Diencephalon (tissue), 1 donor: ENCODE measurements at places on chromosomes 4 and X. TPM values are rescaled to one million over a fixed set of nuclear protein-coding genes. Genes with fewer than 3 reads are reported as not detected.

Gene SLIT2
- total RNA-seq = 36.7 TPM

Gene HHIP
- total RNA-seq = 5.1 TPM

Gene AFAP1
- 52.1 TPM for total RNA-seq

Gene CENPVL3
- 10.4 TPM for total RNA-seq

Gene MAGEB2
- not detected for total RNA-seq

Gene CSAG2
- total RNA-seq = not detected

Gene PNMA6F
- total RNA-seq = 6.9 TPM

Gene FAM9B
- total RNA-seq = not detected

Gene CD40LG
- total RNA-seq = not detected

Gene MUC7
- not detected for total RNA-seq

Gene HS3ST1
- 7.4 TPM for total RNA-seq

Gene HSFX4
- total RNA-seq = not detected

Gene ATP1B4
- not detected for total RNA-seq

Gene RPS6KA6
- total RNA-seq = 27.2 TPM

Gene RTL9
- 1.6 TPM for total RNA-seq

Gene RGS12
- 70.4 TPM for total RNA-seq

Gene NUDT11
- total RNA-seq = 71.0 TPM

Gene MAGEA10
- total RNA-seq = not detected

Gene VCX
- not detected for total RNA-seq

Gene SMARCAD1
- 83.3 TPM for total RNA-seq

Gene GAGE12E
- total RNA-seq = not detected

Gene TLL1
- total RNA-seq = 4.6 TPM

Gene STATH
- total RNA-seq = not detected

Gene SLC38A5
- total RNA-seq = 36.7 TPM

Gene CCSER1
- 155 TPM for total RNA-seq

Gene MAGEA2
- total RNA-seq = not detected

Gene ARSJ
- 1.2 TPM for total RNA-seq

Gene BTK
- total RNA-seq = 2.1 TPM

Gene NPNT
- 31.6 TPM for total RNA-seq

Gene NFXL1
- total RNA-seq = 21.9 TPM

Gene NOX1
- not detected for total RNA-seq

Gene ZCCHC18
- total RNA-seq = 15.5 TPM

Gene AWAT2
- not detected for total RNA-seq

Gene LUZP4
- not detected for total RNA-seq

Gene GAGE1
- not detected for total RNA-seq

Gene SORCS2
- 20.3 TPM for total RNA-seq

Gene PRRG3
- 10.4 TPM for total RNA-seq

Gene NXF2B
- 0.23 TPM for total RNA-seq

Gene SEPSECS
- total RNA-seq = 14.5 TPM

Gene ADAM29
- total RNA-seq = 1.4 TPM

Gene FRMD7
- total RNA-seq = 0.46 TPM

Gene TDO2
- 0.92 TPM for total RNA-seq

Gene ACE2
- total RNA-seq = not detected

Gene ITM2A
- total RNA-seq = 84.7 TPM

Gene RNF128
- 7.2 TPM for total RNA-seq

Gene PKD2
- 32.3 TPM for total RNA-seq

Gene VCX3A
- total RNA-seq = not detected

Gene MAGEC2
- not detected for total RNA-seq

Gene GPC3
- 11.8 TPM for total RNA-seq
